Stimulated activated CD8-positive, alpha-beta memory T cell treated with anti-CD3 and anti-CD28 coated beads, Interleukin-7, amount 100 ng/mL, for 1 hour (primary cell): ENCODE measurements at places on chromosomes 13 and 19.

GRCh38 chr13:111614613-111615012 lies 294.2 kb downstream of the TEX29 start:
- no peak for DNase-seq

DNA sequence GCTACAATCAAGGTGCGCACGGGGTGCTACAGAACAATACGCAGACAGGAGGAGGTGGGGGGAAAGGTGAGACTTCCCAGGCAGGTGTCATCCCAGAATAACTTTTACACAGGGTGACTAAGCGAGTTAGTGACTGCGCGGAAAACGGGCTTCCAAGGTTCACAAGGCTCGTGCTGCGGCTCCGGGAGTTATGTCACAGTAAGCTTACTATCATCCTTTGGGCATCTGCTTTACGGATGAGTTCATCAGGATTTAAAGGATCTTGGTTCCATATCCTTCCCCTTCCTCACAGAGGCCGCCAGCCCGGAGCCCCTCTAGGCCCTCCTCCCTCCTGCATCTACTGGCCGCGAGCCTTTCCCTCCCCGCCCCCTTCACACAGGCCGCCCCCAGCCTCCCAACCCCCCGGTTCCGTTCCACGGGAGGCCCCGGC lies 474 bp upstream of the IFT88 start:
- DNase-seq: no peak

GRCh38 chr13:42654722-42655121 lies 80.8 kb downstream of the TNFSF11 start:
- no peak for DNase-seq

- DNase-seq: no peak
These were observed 39.7 kb downstream of the ERICH6B start for GRCh38 chr13:45575830-45576180.

DNA sequence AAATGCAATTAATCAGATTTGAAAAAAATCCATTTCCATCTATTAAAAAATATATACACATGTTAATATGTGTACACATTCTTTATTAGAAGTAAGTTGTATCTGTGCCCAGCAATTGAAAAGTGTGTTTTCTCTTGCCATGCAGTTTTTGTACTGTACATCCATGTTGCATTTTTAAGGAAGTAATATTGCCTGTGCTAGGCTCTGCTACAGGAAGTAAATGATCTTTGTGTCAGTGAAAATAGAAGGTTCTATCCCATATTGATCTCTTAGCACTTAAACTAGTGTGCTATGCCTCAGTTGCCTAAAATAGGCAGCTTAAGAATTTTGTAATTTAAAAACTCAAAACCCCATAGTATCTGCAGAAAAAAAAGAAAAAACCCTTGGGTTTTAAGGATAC lies 122.5 kb downstream of the CDK8 start:
- no peak for DNase-seq

- DNase-seq: no peak
These were observed 787.7 kb downstream of the UQCRFS1 start for GRCh38 chr19:28425046-28425931.

- DNase-seq: no peak
These were observed 235.1 kb downstream of the NALCN start for GRCh38 chr13:101181076-101181685.

DNA sequence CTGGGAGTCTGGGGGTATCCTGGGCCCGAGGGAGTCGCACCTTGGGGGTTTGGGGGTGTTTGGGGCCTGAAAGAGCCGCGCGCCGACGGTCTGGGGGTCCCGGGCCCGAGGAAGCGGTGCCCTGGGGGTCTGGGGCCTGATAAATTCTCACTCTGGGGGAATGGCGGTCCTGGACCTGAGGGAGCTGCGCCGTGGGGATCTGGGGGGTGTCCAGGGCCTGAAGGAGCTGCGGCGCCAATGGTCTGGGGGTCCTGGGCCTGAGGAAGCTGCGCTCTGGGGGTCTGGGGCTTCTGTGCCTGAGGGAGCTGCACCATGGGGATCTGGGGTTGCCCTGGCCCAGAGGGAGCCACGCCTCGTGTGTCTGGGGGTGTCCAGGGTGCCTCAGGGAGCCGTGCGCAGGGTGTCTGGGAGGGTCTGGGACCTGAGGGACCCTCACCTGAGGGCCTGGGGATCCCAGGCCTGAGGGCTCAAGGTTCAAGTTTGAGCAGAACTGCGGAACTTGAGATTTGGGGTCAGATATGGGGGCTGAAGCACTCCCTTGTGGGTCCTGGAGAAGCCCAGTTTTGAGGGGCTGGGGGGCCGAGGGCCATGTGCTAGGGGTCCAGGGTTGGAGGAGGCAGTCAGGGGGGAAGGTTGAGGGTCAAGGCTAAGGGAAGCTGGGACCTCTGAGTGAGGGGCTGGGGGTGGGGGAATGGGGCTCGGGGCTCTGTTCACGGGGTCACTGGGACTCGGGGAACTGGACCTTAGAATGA lies 1.1 kb downstream of the HDGFL2 start:
- no peak for DNase-seq
